ENCODE measurements at places on chromosomes 5 and 9.

GRCh38 chr5:177988989-177989625 lies 6.9 kb downstream of the PROP1 start:
- no peak for DNase-seq

GRCh38 chr5:135377751-135378680 lies 21.0 kb downstream of the MACROH2A1 start:
- DNase-seq, result no peak

DNA sequence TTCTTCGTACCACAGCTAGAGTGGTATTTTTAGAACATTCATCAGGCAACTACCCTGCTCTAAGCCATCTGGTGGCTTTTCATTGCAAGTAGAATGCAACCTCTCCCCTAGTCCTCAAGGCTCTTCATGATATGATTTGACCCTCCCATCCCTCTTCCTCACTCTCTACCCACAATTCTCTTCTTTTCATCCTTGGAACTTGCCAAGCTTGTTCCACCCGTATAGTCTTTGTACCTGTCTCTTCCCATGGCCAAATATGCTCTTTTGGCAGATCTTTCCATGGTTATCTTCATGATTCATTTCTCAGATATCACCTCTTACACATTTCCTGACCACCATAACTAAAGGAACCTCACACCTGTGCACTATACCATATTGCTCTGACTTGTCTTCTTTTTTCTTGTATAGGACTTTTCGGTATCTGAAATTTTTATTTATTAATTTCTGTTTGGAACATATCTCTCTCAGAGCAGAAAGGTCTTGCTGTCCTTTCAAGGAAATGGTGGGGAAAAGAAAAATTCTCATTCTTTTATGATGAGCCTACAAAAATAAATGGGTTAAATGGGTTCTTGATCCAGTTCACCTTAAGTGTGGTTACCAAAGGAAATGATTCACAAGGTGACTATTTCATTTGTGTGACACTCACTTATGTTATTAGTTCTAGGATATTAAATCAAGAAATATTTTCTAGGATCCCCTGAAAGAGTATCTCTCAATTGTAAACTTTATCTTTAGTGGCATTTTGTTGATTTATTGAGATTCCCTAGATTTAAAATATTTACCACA lies 3.7 kb upstream of the CD274 start:
- DNase-seq, result no peak

DNA sequence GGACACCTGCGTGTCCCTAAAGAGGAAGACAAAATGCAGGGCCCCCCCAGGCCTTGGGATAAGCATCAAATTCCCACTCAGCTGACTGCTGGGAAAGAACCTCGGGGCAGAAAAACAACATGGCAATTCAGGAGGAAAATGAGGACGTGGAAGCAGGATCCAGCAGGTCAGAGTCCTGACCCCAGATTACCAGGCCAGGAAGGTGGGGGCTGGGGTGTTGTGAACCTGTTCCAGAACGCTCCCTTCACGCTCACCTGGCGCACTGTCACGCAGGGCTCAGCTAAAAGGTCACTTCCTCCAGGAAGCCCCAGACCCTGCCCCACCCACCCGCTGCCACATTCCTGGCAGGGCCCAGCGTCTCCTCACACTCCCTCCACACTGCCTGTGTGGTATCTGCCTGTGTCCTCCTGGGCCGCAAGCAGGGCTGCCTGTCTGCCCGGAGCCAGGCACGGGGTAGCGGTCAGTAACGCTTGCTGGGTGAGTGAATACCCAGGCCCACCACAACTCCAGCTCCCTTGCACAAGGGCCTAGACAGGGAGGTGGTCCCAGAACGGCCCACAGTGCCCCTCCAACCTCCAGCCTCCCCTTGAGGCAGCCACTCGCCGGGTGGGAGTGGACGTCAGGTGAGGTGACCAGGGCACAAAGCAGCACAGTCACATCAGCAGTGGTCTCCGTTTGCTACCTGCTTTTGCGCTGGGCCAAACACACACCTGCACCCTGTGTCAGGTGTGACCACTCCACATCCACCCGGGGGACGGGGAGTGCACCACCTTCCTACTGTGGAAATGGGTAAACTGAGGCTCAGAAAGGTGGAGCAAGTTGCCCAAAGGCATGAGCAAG lies 18.1 kb downstream of the VAV2 start:
- peak; percentile 67 for DNase-seq

DNA sequence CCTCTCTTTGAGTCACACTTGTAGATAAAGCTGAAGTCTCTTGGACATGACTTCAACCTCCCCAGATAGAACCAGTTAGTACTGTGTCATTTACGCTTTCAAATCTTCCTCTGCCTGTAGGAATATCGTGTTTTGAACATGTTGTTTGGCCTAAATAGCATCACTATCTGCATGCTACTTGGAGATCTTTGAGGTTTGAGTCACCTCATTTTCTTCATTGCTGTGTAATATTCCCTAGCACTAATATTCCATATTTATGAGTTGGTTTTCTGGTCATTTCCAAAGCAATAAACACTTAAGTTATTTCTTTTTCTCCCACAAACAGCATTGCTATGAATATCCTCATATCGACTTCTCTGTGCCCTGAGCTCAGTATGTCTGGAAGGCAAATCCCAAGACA lies 100.3 kb downstream of the ROR2 start:
- no peak for DNase-seq

DNA sequence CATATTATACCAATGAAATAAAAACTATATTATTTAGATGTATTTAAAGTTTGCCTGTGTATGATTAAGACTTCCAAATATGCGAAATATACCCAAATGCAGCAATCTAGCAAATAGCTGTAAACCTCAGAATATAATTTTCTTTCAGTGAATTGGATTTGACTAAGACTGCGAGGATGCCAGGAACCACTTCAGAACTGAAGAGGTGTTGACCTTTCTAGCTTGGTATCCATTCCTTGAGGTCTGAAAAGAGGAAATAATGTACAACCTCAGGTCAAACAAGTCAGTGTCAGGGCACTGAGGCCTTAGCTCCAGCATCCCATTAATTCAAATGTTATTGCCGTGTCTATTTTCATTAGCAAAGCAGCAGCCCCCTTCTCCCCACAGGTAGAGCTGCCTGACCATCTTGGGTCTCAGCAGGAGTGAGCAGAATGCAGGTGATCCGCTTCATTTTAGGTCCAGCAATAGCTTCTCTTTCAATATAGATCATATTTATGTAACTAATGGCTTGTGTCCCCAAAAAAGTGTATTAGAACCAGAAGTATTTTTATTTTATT lies 100.0 kb downstream of the KIAA1958 start:
- no peak for DNase-seq

GRCh38 chr9:78807286-78807685 lies 510.4 kb downstream of the PSAT1 start:
- no peak for DNase-seq

- DNase-seq, result no peak
These were observed 108.9 kb upstream of the LHFPL2 start for GRCh38 chr5:78757269-78758053.

DNA sequence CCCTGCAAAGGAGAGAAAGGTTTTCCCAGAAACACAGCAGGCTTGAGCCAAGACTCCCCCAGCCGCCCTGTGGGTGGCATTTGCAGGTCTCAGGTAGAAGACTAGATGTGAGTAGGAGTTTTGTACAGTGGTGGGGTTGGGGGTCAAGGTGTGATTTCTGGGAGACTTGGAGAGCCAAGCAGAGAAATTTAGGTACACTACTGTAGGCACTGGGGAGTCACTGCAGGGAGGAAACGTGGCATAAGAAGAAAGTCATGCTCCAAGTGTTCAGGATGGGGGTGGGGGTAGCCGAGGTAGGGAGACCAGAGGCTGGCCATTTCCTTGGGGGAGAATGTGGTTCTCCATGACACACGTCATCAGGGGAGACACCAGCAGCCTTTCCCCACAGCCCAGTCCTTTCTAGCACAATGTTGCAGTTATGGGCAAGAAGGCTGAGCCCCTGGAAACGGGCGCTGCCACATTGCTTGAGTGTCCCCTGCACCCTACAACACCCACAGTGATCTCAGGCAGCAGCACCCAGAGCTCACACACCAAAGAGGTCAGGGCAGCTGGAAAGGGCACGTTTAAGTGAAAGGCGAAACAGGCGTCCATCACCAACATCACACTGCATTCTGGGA lies 210.5 kb downstream of the FSTL4 start:
- no peak for DNase-seq

GRCh38 chr5:76367623-76368371 lies 35.3 kb upstream of the IQGAP2 start:
- no peak for DNase-seq

DNA sequence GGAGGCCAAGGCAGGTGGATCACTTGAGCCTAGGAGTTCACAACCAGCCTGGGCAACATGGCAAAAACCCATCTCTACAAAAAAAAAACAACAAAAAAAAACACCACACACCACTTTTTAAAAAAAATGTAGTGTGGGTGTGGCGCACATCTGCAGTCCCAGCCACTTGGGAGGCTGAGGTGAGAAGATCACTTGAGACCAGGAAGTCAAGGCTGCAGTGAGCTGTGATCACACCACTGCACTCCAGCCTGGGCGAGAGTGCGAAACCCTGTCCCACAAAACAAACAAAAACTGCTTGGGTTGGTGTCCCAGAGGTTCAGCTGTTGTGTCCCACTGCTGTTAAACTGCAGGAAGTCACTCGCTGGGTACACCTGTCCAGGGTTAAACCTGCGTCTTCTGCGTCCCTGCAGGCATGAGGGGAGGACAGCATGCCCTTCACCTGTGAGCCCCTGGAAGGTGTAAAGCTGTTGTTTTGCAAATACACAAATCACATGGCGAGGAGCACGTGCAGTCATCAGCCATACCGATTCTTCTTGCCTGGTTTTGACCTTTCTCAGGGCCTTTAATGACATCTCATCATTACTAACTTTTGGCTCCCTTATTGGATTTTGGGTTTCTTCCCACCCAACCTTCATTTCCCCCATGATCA lies 29.3 kb upstream of the CLPTM1L start:
- peak; percentile 27 for DNase-seq

DNA sequence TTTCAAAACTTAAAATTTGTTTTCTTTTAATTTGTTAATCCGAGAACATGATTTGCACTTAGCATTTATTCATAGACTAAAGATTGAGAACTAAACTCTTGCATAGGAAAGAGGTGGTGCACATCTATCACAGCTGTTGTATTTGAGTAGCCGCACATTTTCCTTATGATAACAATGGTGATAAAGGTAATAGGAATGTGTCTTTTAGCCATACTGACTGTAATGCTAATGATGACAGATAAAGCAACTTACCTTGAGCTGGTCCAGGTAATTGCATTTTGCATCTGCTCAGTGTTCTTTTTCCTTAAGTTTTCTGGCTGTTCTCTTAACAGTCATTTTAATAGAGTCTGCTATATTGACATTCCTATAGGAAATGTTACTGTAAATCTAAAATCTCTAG lies 19.0 kb downstream of the PHAX start:
- no peak for DNase-seq

DNA sequence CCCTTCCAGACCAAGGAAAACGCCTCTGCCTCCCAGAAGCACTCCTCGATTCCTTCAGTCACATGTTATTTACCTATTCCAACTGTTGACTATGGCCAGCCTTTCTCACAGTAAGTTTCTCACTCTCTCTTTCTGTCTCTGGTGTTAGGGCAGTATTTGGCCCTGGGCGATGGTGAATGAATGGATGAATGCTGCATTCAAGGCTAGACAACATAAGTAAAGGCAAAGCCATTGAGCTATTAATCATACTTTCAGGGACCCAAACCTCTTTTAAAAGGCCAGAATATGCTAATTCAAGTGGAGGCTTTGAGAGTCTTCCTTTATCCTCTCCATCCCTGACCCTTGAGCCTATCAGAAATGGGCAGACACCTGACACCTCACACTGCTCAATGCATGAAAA lies 78.5 kb downstream of the SEC61B start:
- DNase-seq, result no peak

DNA sequence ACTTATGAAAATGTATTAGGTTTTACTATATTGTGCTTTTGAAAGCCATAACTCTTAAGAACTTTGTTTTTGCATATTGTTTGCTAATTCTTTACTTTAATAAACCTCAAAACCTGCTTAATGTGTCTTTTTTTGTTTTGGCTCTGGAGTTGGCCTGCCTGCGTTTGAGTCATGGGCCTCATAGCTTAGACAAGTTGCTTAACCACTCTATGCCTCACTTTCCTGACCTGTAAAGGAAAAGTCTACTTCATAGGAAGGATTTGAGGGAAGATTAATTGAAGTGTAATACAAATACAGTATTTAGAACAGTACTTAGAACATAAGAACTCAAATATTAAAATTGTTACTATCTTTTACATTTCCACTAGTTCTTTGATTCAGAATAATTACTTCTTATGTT lies 10.3 kb downstream of the SMIM32 start:
- no peak for DNase-seq
